GDM1 (cell line): ENCODE measurements at places on chromosomes 16 and 17.

- DNase-seq, result no peak
Observed at GRCh38 chr16:62657116-62657515, 620.9 kb upstream of the CDH8 start.

DNA sequence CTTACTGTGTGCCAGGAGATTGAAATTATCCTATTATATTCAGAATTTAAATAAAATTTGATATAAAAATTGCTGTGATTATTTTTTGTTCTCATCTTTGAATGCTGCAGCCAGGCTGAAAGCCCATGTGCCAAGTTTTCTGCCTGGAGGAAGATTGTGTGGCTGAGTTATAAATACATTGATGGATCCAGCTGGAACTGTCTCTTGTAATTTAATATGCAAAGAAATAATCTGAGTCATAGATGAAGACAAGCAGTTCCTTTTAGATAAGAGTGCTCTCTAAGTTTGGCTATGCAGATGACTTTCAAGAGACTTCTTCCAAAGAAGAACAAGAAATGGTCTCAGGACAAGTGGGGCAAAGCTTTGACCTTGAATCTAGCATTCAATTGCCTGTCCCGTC, 871.0 kb downstream of the CDH11 start:
- DNase-seq, result no peak

GRCh38 chr16:86604436-86605193, 26.3 kb downstream of the FOXL1 start:
- no peak for DNase-seq

GRCh38 chr16:73234496-73234895, 186.6 kb upstream of the ZFHX3 start:
- no peak for DNase-seq

DNA sequence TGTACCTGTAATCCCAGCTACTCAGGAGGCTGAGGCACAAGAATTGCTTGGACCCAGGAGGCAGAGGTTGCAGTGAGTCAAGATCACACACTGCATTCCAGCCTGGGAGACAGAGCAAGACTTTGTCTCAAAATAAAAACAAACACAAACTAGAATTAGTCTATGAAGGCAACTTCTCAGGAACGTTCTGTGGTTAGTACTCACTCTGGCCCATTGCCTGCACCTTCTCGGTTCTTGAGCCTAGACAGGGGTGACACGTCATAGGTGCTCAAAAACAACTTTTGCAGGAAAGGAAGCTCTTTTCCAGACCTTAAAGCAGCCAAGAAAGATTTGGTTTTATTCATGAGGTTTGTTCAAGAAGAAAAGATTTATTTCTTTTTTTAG, 22.3 kb upstream of the CNOT1 start:
- DNase-seq, result no peak

- no peak for DNase-seq
Observed at GRCh38 chr17:82226146-82226808, 2.6 kb upstream of the SLC16A3 start.

DNA sequence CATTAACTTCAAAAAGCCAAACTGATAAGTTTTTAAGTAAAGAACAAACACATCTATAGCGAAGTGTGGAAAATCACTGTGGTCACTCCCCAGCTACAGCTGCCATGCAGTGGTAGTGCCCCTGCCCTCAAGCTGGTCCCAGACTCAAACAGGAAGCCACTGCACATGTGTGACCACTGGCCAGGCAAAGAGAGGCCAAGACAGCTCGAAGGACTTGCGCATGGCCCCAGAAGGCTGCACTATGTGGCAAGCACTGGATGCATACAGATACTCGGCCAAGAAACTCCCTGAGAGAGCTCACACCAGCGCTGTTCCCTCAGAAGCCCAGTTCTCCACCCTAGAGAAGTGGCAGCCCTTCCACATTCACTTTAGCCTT, 82.4 kb downstream of the ANKRD11 start:
- no peak for DNase-seq

GRCh38 chr16:70678898-70679670, 6.8 kb downstream of the MTSS2 start:
- no peak for DNase-seq

DNA sequence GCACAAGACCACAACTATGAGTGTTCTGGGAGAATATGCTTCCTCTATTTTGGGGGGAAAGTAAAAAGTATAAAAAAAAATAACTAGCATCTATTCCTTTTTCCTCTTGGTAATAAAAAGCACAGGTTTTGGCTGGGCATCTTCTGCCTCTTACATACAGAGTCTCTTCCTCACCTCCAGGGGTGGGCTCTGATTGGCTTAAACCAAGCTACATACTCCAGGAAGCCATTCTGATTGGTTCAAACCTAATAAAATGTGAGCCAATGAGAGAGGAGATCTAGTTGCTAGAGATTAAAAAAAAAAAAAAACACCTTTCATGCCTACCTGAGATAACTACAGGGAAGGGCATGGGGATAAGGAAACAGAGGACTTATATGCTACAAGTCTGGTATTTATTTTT, 365.9 kb upstream of the ERCC4 start:
- no peak for DNase-seq

DNA sequence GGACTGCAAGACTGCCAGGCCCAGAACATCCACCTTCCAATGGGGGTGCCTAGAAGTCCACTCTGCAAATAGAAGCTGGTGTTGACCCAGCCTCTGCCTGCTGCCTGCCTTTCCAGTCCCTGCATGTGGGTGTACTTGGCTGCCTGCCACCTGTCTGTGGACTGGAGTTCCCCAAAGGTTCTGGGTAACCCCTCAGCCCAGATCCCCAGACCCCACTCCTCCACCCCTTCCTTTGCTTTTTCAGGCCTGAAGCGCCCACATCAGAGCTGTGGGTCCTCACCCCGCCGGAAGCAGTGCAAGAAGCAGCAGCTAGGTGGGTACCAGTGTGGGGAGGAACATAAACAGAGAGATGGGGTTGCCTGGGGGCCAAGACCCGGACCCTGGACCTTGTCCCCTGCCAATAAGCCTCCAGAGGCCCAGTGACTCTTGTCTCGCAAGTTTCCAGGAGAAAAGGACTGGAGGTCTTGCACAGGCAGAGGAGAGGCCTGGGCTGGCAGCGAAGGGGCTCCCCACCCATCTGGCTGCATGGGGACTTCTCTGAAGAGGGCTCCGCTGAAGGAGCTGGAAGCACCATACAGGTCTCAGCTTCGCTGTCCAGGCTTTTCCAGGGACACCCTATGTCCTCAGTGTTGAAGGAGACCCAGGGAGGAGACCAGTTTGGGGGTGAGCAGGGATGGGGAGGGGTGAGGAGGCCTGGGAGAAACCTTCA, 34.3 kb downstream of the NLRC5 start:
- no peak for DNase-seq

DNA sequence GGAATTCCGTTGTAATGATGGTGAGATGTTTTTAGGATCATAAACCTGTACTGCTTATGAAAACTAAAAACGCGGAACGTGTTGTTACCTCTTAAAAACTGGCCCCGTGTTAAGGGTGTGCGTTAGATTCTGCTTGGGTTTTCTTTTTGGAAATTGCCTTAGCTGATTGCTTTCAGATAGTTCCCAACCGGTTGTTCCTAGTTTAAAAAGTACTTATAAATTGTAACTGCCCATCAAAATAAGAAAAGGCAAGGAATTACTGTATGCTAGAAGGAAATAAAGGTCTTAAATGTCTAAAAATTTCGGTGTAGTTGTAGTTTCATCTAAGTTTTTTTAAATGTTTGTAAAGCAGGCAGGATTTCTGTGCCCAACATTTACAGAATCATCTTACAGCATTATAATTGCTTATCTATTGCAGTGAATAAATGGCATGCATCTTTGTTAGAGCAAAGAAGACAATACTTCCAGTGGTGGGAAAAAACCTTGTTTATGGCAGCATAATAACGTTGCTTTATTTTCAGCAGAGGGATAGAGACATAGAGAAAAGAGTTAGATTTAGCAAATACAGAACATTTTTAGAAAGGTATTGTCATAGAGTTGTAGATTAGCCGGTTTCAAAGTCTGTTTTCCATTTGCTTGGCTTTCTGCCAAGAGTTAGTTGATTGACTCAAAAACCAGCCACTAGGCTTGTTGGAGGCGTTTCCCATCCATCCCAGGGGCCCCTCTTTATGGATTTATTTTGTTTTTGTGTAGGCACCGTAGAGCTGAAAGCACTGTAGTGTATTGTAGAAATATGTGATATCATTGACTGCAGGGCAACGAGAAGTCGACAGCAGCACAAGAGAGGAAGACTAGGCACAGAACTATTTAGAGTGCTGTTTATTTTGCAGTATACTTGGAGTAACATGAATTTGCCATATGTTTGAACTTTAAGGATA, 1.7 kb downstream of the PPM1D start:
- peak; percentile 16 for DNase-seq

DNA sequence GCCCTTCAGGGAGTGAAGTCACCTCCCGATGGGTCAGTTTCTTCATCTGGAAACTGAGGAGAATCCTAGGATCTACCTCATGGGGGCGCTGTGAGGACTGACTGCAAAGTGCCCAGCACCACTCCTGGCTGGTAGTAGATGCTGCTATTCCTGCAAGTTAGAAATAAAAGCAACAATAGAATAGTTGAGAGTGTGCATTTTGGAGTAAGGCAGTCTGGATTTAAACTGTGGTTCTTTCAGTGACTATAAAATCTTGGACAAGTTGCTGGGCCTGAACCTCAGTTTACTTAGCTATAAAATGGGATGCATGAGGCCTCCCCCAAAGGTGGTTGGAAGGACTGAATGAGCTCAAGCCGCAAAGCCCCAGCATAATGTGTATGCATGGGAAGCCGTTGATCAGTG, 70.6 kb downstream of the CYB5B start:
- DNase-seq, result no peak

GRCh38 chr16:11079652-11080187, 135.4 kb downstream of the CLEC16A start:
- peak; percentile 19 for DNase-seq

DNA sequence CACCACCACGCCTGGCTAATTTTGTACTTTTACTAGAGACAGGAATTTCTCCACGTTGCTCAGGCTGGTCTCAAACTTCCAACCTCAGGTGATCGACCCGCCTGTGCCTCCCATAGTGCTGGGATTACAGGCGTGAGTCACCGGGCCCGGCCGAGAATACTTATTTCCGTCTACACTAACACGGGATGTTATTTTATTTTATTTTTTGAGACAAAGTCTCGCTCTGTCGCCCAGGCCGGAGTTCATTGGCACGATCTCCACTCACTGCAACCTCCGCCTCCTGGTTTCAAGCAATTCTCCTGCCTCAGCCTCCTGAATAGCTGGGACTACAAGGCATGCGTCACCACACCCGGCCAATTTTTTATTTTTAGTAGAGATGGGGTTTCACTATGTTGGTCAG, 9.5 kb upstream of the PDXDC1 start:
- DNase-seq, result no peak

GRCh38 chr16:89013111-89013510, 36.1 kb upstream of the CBFA2T3 start:
- no peak for DNase-seq

- no peak for DNase-seq
Observed at GRCh38 chr16:20040011-20040410, 33.7 kb downstream of the GPR139 start.

- no peak for DNase-seq
Observed at GRCh38 chr17:27384261-27384701, 72.0 kb upstream of the KSR1 start.

DNA sequence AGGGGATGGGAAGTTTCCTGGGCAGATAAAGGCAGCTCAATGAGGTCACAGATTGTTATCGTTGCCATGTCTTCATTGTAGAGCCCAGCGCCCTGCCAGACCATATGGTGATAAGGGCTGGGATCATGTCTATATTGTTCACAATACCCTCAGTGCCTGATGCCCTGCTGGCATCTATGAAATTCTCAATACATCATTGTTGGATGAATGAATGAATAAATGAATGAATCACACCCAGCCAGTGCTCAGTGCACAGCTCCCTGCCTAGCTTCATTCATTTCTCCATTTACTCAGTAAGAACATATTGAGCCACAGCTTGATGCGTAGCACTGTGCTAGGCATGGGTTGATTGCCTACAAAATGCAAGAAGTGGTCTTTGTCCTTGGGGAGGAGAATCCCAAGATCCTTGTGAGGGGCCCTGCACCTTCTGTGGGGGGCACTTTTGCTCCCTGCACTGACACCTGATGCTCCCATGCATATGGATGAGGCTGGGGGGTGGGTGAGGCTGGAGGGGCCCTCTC, 29.7 kb downstream of the MRC2 start:
- DNase-seq, result no peak

DNA sequence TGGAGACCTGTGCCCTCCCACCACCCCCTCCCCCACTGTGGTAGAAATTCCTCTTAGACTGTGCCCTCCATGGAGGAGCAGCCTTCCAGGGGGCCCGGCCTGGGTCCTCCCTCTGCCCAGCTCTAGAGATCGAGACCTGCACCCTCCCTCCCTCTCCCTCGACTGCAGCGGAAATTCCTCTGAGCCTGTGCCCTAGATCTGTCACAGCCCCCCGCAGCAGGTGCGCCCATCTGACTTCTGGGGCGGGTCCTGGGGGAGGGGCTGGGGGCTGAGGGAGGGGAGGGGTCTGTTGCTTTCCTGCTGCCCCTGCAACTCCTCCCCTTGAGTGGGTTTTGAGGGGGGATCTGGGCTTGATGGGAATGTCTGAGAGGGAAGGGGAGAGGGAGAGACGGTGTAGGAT, 177.8 kb upstream of the GSE1 start:
- no peak for DNase-seq

DNA sequence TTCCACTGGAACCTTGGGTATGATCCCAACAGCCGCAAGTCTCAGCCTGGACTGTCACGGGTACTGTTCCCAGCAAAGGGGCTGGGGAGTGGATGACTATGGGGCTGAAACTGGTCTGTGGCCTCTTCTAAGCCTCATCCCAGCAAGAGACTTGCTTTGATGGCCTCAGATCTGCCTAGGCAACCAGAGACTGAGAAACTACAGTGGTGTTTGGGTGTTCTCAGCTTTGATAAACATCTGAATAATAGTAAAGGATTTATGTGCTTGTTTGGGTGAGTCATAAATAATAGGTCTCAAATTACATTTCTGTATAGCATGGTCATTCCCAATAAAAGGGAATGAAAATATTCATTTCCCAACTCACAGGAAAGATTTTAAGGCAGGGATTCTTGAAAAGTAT, 30.2 kb upstream of the ULK2 start:
- no peak for DNase-seq

- DNase-seq, result no peak
Observed at GRCh38 chr16:89026121-89026612, 49.2 kb upstream of the CBFA2T3 start.

DNA sequence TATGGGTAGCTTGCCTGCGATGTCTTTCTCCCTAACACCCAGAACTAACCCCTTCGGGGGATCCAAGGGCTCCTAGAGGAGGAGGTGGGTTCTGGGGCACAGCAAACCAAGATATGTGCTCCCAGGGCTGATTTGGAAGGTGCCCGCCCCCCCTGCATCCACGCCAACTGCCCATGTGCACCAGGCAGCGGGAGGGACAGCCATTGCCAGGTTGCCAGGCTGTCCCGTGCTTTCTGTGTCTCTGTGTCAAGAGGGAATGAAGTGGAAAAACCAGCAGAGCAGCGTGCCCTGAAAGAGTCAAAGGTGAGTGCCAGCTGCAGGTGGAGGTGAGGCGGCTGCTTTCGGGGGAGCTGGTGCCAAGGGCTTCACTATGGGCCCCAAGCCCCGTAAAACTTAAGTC, 6.4 kb downstream of the TEKT5 start:
- DNase-seq, result no peak

DNA sequence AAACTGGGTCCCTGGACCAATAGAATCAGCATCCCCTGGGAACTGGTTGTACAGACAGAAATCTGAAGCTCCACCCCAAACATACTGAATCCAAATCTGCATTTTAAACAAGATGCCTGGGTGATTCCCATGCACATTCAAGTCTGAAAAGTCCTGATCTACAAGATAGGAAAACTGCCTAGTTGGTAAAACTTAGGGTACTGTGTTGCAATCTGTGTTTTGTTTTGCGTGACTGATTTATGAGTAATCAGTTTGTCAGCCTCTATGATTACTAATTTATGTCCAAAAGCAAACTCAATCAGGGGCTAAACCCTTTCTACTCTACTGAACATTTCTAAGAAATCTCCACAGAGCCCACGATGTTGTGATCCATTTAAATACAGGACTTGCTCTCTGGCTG, 103.8 kb downstream of the YPEL2 start:
- DNase-seq, result no peak
